ENCODE measurements at places on chromosomes 5 and 9.

DNA sequence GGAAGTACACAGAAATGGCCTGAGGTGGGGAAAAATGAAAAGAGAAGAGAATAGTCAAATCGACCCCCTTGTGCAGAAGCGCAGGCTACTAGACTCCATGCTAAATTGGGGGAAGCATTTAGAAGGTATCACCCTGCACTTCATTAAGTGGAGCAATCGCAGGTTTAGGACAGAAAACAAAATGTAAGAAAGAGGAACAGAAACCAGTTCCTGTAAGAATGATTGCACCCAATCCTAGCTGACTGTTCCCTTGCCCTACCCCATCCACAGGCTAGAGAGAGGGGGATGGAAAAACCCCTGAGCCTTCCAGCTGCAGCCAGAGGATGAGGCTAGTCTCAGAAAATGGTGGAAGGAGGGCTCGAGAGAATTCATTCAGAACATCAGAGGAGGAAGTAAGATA is 23.9 kb upstream of the PPP1R2B start:
- no peak for DNase-seq

DNA sequence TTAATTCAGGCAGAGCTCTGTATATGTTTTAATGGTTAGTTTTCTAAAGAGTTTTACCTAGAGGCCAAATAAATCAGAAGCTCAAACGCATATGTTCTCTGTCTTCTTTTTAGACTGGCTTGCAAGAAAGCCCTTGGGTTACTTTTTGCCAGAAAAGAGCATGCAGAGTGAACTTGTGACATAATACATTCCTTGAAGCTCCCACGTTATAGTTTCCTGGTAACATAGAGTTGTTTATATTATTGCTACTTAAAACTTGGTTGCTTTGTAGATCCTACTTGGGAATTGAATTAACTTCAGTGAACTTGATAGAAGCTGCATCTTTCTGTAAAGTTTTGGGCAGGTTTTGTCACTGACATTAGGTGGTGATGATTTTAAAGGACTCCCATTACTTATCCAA is 102.9 kb downstream of the C9orf152 start:
- no peak for DNase-seq

DNA sequence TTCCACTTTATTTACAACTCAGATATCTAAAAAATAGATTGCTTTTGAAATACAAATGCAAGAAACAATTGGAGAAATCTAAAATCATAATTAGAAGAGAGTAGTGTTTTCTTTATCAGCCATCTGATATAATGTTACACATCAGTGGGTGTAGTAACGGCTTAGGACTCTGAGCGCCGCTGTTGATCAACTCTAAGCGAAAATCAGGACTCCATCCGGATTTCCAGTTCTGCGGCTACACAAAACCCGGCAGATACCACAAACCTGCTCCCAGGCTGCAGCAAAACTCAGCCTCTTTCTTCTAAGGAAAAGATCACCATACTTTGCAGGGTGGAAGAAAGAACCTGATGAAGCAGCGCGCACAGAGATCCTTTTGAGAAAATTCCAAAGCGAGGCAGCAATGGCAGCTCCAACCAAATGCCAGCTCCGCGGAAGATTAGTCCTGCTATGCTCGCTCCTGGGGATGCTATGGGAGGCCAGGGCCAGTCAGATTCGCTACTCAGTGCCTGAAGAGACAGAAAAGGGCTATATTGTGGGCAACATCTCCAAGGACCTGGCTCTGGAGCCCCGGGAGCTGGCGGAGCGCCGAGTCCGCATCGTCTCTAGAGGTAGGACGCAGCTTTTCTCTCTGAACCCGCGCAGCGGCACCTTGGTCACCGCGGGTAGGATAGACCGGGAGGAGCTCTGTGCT is at the start of gene PCDHGA9:
PCDHGA9 (plus strand) TSS at position 226 of the 691 bp plus-strand sequence; CDS start at position 401, 175 bp downstream.
- no peak for DNase-seq

- no peak for DNase-seq
Measured at GRCh38 chr9:93673021-93673838, 96.8 kb downstream of the PHF2 start.

- DNase-seq, result no peak
Measured at GRCh38 chr9:34227445-34227844, 48.6 kb downstream of the UBAP1 start.

DNA sequence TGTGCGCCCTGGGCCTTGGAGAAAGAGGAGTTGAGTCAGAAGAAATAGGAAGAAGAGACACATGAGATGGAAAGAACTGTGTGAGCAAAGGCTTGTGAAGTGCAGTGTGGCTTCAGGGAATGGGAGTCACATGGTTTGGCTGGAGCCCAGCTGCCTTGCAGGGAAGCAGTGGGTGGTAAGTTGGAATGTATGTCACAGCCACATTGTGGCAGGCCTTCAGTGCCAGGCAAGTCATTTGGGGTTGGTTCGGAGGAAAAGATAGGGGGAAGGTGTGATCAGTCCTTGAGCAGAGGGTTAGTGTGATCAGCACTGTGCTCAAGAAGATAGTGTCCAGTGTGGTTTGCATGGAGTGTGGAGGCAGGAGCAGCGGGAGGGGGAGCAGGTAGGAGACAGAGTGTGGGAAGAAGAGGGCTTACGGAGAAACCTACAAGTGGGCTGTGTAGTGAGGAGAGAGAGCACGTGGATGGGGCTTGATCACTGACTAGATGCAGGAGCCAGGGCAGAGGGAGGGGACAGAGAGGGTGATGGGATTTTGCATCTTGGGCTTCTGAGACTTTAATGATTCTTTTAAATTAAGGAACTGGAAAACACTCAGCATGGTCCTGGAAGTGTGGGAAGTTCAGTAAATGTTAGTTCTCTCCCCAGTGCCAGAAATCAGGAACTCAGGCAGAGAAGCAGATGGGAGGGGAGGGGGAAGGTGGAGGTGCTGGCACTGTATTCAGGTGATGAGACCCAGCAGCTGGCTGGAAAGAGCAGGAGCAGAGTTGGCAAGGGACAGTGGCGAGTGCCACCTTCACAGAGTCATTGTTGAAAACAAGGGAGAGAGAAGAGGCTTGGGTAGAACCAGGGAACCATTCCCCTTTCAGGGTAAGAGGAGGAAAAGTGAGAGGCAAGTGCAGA is 46.6 kb downstream of the ARHGAP26 start:
- DNase-seq, result no peak

DNA sequence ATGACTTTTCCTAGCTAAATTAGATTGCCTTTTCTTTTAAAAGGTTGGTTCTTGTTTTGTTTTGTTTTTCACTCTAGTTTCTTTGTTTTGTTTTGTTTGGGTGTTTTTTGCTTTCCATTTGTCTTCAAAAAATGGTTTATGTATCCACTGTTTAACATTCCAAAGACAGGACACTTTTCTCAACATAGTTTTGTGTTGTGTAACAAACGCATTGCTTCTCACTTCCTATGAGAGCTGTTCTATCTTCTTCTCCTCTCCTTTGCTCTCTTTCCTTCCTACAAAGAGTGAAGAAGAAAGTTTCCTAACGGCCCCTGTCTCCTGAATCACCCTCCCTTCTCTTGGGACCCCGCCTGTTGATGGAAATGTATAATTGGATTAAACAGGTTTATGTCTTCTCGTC is 539.7 kb downstream of the ACTL7B start:
- no peak for DNase-seq

DNA sequence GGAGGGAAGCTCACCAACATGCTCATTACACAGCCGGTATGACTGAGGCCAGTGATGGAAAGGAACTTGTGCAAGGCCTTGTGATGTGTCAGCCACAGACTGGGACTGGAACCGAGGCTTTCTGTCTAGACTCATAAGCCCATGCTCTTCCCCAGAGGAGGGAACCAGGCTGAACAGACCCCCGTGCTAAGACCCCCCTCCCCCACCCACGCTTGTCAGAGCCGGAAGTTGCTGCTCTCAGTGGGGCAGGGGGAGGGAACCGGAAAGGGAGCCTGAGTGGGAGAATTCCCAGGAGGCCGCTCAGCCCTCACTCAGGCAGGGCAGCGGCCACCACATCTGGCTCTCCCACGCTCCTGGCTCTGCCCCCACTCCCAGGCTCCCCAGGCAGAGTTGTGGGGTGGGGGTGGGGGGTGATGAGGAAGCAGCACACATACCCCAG is 4.1 kb upstream of the PDGFRB start:
- no peak for DNase-seq

DNA sequence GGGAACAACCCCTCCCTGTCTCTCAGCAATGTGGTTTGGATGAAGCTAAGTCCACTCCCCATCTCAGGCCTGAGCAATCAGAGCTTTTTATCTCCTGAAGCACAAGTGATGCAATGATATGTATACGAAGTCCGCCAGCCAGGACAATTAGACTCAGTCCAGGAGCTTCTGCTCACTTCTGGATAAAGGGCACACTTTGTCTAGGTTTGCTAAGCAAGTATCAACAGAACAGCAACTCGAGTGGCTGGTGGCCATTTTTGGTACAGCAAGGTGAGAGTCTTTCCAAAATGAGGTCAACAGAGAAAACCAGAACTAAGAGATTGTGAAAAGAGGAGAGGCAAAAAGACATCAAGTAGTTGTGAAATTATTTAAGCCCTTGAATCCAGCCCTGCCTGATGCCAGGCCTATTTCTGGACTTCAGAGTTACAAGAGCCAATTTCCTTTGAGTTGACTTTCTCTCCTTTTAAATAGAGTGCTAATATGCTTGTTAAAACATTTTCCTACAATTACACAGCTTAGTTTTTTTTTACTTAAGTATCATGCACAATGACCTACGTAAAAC is 8.2 kb downstream of the NDUFA8 start:
- DNase-seq, result no peak

DNA sequence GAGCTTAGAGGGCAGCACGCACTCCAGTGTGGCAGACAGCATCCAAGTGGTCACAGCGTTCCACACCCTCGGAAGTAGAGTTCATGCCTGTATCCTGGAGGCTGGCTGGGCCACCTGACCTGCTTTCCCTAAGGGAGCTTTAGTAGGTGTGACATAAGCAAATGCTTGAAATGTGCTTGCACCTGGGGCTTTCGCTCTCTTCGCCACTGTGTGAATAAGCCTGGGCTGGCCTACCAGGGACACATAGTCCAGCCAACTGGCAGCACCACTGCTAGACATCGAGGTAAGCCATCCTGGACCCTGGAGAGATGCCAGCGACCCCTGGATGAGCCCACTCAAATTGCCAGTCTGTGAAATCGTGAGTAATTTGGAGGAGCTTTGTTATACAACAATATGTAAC is 24.9 kb upstream of the IRX4 start:
- no peak for DNase-seq

DNA sequence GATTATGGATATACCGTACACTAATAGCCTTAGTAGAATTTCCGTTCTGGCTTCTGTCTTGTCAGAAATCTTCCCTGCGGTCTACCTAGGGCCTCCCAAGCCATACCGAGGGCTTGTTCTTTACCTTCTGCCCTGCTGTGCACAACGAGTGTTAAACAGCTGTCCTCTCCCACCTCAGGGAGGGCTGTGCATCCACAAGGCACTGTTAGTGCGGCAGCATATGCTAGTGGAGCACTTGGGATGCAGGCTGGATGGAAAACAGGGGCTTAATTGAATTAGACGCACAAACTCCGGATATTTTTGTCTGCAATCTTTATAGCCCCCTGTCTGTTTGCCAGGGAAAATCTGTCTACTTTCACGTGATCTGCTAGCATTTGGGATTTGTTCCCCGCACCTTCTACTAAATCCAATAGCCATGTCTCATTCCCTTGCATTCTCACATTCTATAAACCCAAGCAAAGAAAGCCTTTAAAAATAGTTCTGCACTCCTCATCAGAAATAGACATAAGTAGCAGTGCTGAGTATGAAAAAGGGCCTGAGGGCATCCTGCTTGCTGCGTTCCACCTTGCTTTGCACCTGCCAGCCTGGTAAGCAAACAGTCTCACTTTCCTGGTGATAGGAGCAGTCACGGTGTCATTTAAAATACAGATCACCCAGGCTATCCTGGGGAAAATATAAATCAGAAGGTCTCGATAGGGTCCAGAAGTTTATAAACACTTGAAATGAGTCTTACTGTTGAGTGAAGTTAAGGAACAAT is 382.6 kb downstream of the RASEF start:
- DNase-seq, result no peak

DNA sequence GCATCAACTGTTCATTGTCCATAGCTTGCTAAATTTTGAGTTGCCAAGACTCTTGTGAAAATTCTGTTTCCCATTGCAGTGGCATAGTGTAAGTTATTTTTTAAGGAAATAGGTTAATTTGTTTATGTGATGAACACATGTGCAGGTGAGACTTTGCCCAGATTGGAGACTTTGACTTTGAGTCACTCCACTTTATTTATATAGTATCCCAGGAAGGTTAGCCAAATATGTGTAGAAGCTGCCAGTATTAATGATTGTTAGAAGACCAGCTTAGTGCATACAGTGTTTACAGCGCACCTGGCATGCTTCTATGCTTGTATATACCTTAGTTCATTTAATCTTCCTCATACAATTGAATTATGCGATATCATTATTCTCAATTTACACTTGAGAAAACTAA is 51.0 kb downstream of the MTAP start:
- no peak for DNase-seq

DNA sequence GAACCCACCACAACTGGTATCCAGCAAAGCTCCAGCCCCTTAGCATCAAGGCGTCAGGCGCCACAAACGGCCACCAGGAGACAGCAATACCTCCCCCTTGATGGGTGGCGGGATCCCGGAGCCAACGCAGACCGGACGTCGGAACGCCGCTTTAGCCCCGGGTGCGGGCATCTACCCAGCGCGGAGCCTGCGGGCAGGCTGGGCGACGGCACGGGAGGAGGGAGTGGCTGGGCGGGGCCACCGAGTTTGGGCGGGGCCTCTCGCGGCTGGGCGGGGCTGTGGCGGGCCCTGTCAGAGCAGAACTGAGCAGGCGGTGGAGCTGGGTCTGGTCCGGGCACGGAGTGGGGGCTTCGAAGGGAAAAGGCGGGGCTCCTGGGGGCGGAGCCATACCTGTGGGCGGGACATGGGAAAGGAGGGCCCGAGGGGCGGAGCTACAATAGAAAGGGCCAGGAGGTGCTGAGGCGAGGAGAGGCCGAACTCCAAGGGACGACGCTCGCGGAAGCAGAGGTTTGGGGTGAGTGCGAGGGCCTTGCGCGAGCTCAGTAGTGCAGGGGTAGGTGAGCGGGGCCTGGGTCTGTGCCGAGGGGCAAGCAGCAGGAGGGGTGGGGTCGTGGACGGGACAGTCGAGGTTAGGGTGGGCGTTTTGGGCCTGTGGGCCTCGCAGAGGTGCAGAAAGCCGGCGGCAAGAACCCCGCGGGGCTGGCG is 40.2 kb upstream of the GARNL3 start:
- peak; percentile 60 for DNase-seq

DNA sequence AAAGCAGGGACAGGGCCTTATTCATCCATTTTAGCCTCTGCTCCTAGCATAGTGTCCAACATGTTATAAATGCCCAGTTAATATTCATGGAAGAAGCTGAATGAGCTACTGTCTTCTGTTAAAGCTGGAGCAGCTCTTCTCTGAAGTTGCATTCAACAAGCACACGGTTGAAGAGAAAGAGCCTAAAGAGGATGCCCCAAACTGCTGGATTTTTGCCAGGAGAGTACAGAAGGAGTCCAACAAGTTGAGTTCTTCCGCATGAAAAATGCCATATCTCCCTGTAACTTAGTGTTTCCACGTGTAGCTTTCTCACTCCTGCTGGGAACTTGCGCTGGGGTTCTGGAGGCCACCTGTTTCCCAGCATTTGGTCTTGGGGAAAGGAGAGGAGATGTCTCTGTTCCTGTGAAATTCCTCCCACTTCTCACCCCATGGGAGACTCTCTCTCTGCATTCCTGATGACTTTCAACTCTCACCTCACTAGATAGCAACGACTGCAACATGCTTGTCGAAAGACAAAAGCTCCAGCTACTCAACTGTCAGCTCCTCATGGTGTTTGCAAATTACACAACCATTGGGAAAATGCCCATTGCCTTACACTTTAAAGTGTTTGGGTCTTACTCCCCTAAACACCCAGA is 122.8 kb downstream of the KIF4B start:
- DNase-seq, result no peak

GRCh38 chr5:146254223-146254622 is 50.8 kb downstream of the RBM27 start:
- DNase-seq, result no peak
